Posterior vena cava (tissue), 2 donors: ENCODE measurements at places on chromosomes 6 and 20. TPM values are rescaled to one million over a fixed set of nuclear protein-coding genes. Genes with fewer than 3 reads are reported as not detected.

DNA sequence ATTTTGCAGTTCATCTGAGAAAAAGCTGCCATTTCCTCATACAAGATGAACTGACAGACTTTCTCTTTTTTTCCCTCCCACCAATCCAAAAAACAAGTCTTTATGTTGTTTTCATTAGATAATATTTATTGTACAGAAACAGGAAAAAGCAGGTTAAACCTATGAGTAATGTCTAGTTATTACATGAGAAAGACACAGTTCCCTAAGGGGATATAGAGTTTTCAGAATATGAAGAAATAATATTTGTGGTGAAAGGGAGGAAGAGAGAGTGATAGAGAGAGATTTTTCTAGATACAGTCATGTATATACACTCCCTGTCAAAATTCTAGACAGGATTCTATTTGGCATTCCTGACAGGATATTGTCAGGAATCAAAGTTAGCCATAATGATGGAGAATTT lies 392.4 kb downstream of the BMP2 start:
- no peak for DNase-seq

The FKBP5 gene
- total RNA-seq = 193 TPM

- peak; percentile 81 for DNase-seq
Measured at GRCh38 chr6:167996424-167997199, 859 bp upstream of the KIF25 start.

DNA sequence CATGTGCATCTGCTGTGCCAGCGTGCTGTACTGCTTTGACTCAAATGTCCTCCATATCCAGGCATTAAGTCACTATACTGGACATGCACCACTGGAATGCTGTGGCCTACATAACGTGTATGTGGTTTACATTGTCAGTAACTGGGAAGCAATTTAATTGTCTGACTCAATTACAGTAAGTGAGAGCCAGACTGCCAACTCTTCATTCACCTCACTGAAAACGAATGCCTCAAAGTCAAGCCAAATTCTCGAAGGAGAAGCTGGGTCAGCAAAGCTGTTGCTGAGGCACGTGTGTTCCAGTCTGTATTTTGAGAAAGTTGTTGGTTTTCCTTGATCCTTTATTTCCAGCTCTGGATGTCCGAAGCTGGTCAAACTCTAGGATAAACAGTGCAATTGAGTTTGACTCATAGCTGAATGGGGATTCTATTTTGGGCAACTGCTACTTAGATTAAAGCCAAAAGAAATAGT lies 534.3 kb downstream of the COL12A1 start:
- DNase-seq = no peak

The C20orf141 gene
- total RNA-seq = not detected

- no peak for DNase-seq
Measured at GRCh38 chr20:22623211-22623610, 38.8 kb upstream of the FOXA2 start.

GRCh38 chr6:23420659-23421350 lies 705.2 kb upstream of the NRSN1 start:
- DNase-seq = no peak

DNA sequence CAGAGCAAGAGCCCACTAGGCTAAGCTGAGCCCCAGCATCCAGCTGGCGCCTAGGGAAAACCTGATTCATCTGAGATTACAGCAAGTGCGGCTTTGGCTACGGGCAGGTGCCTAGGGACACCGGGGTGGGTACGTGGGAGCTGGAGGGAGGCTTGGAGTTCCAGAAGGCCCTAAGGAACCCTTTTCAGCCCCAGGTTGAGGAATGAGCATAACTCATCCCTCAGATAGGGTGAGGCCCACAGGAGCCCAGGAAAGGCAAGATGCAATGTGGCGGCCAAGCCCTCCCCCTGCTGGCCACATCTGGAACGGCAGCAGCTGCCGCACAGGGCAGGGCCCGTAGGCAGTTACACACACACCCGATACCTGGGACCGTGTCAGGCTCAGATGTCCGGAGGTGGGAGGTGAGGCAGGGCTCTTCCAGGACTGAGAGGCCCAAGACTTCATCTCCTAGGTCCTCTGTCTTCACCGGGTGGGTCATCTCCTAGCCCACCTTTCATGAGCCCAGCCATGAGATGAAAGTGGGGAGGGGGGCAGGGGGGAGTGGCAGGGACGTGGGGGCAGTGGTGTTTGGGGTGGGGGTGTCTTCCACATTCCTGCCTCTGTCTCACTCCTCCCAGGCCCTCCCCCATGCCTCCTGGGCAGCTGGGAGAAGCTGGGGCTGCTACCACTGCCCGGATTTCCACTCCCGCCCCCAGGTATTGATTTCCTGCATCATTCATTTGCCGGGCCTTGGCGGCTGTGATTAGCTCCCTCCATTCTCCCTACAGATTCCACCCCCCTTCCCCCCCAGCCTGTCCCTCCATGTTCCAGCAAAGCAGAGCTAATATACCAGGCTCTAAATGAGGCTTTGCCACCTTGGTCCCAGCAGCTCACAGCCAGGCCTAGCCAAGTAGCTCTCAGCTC lies 5.5 kb downstream of the MDGA1 start:
- DNase-seq = peak; percentile 90

DNA sequence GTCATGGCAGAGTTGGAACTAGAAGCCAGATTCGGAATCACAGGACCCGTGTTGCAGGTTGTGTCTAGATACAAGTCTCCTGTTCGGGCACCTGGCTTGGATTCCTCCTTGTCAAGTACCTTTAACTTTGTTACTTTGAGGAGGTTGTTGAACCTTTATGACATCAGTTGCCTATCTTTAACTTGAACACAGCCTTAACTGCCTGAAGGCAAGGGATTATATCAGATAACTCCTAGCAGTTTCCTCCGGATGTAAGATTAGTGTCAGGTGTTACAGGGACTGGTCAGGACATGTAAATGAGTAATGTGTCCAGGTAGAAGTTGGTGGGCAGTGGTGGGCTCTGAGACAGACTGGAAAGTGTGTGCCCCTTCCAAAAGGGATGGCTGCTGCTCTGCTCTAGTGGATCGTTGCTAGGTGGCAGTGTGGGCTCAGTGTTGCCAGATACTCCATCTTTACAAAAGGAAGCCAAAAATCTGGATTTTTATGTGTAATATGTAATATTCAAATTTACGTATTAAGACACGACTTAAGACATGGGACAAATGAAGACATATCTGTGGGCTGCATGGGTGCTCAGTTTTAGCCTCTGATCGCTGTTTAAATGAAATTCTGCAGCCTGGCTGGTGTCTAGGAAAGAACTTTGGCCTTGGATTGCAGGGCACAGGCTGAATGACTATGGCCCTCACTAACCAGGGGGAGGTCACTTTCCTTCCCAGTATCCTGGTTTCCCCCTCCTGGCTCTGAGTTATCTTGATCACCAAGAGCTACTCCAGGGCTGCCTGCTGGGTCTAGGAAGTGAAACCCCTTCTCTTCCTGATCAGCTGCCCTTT lies 27.1 kb downstream of the CHMP4B start:
- no peak for DNase-seq

DNA sequence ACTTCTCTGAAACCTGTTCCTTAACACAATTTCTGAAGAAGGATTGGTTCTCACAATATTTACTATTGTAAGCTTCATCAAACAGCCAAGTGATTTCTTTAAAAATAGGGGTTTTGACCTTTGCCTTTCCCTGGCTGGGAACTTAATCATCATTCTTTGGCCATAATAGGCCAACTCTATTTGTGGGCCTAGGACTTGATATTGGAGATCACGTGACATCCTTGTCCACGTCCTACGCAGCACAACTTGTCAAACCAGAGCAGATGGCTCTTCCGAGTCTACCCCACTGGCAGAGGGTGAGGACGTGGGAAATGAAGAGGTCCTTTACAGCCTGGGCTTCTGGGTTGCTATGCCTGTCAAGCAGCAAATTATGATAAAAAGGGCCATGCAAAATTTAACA lies 1030.6 kb downstream of the KIF16B start:
- no peak for DNase-seq

- peak; percentile 57 for DNase-seq
Measured at GRCh38 chr6:142416179-142416578, 114.4 kb downstream of the ADGRG6 start.

GRCh38 chr6:14059791-14060436 lies 57.7 kb upstream of the CD83 start:
- DNase-seq = no peak

DNA sequence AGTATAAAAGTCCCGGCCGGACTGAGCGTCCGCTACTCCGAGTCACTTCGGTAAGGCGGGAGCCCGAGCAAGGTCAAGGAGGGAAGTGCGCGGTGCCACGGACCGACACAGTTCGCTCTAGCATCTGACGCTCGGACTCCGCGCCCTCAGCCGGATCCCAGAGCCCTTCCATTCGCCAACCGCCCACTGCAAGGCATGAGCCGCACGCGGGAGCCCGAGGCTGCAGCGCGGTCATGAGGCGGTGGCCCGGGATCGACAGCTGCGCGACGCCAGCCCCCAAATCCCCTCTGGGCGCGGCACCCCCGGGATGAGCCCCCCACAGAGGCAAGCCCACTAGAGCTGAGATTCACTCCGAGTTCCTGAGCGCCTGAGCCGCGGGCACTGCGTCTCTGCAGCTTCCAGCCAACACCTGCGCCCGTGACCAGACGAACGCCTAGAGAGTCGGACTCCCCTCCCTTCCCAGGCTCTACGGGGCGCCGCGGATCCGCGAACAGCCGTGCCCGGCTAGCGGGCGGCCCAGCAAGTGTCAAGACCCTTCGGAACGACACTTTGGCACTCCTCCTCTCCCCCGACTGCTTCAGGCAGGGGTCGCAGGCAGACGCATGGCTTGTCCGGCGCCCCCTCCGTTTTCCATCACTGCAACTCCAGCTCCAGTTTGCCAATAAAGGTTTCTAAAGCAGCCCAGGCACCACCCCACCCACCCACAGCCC lies 725 bp upstream of the ISM1 start:
- DNase-seq = peak; percentile 94

The TFAP2D gene
- total RNA-seq = not detected

DNA sequence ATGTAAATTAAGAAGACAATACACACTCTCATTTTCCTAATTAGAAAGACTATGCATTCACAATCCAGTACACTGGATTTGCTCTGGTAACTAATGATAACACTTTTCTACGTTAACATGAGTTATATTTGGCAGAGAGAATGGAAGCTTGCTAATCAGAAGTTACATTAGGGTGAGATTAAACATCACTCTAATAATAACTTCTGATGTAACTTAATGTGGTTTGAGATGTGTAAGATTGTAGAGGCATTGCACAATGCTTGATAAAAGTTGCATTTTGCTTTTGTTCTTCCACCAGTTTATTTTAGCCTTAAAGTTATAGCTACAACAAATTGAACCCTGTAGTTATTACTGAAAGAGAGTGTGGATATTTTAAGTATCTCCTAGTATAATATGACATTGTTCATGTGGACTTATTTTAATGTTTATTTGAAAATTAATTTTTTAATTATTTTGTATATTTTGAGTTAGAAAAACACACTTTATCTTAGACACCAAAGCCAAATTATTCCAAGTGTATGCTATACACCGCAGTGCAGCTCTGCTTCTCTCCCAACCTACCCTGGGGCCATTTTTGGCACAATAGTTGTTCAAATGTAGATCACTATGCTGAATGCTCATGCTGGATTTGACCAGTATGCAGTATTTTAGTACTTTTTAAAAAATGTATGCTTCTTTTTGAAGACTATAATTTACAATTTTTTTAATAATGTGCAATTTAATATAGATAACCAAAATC lies 143.2 kb downstream of the SLC16A10 start:
- DNase-seq = no peak

The HLA-DQB2 gene
- 2.0 TPM for total RNA-seq

The CDC40 gene
- total RNA-seq = 20.0 TPM

- no peak for DNase-seq
Measured at GRCh38 chr6:315921-316752, 23.9 kb downstream of the DUSP22 start.

DNA sequence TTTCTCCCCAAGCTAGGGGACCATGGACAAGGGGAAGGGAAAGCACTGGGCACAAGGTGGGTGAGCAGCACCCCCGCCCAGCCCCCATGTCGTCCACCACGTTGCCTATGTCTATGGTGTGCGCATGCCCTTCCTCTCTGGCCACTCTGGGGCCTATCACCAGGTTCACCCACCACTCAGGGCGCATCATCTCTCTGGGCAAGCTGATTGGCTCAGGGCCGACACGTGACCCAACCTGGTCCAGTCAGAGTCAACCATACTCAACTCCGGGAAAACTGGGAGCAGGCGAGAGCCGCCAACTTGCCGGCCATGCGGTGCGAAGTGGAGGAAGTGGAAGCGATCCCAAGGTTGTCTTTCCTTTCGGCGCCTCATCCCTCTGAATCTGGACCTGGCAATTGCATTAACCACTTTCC lies 25.9 kb downstream of the ACSS1 start:
- no peak for DNase-seq

DNA sequence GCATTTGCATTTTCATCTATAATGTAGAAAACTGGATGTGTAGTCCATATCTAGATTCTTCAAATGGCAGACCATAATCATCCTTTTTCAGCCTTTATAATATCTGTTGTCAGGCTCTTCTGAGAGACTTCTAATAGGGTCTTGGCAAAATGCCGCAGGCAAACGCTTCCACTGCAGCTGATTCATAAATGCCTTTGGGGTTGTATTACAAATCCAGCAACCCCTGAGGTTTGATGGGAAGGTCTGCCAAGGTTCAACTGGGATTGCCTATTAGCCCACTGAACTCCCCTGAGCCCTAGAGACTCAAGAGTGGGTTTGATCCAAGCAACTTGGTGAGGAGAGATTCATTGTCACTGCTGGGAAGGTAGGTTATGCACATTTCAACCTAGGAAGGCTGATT lies 365.2 kb upstream of the POU3F2 start:
- no peak for DNase-seq

DNA sequence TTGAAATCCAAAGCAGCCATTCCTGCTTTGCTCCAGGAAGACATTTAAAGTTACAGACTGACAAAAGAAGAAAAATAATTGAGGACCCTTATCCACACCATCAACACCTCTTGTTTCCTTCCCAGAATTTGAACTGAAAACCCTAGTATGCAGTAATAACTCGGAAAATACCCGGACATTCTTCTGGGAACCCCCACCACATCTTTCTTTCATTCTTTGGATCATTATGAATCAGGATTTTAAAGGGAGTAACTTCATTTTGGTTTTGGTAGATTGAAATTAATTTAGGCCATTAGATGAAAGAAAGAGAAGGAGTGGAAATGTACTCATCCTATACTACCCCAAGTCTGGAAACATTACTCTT lies 213.8 kb upstream of the MARCKS start:
- DNase-seq = no peak

- no peak for DNase-seq
Measured at GRCh38 chr6:141878686-141879085, 254.0 kb upstream of the GJE1 start.

DNA sequence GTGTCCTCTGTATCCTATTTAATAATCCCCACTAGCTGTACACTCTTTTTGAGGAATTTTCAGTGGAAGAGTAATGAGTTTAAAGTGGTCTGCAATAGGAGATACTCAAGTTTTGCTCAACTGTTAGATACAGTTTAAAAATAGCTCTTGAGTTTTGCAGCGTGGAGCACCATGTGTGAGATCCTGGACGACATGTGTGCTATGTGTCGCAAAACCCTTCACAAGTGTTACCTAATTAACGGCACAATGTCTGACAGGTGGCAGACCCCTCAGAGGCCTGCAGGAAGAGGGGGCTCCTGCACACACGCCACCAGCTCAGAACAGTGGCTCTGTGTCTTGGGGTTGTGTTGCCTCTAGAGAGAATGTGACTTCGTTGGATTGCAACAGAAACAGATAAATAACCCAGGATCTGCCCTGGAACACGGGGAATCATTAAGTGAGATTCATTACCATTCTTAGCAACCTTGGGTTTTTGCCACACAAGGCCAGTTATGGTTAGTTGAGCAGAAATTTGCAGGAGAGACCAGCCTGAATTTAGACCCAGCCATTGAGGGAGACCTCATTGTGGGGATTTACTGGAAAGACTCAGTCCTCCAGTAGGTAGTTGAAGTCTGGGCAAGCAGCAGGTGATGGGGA lies 73.8 kb downstream of the SASH1 start:
- no peak for DNase-seq
